ENCODE measurements at places on chromosomes 12 and 14.

DNA sequence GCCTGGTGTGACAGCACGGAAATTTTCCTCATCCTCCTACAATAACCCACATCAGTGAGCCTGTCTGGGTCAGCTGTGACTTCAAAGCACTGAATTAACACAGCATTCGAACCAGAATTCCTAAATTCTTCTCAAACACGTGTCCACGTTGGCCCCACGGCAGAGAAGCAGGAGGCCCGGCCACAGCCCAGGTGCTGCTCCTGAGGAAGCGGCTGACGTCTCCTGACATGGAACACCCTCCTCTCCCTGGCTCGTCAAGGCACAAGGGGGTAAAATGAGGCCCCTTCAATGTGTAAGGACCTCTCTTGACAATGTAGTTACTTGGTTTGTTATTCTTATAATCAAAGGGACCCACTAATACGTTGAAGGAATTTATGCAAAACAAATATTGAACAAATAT lies 156.3 kb upstream of the GSC start:
- no peak for DNase-seq

DNA sequence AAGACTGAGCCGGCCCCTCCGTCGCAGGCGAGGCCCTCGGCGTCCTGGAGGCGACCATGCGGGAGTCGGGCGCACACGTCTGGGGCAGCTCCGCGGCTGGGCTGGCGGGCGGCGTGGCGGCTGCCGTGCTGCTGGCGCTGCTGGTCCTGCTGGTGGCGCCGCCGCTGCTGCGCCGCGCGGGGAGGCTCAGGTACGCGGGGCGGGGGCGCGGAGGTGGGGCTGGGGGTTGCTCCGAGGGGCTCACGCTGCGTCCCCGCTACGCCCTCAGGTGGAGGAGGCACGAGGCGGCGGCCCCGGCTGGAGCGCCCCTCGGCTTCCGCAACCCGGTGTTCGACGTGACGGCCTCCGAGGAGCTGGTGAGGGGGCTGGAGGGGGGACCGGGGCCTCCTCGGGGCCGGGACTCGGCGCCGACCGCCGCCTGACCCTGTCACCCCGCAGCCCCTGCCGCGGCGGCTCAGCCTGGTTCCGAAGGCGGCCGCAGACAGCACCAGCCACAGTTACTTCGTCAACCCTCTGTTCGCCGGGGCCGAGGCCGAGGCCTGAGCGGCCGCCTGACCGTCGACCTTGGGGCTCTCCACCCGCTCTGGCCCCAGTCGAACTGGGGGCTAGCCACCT lies 7.8 kb downstream of the AMN start:
- DNase-seq = no peak

DNA sequence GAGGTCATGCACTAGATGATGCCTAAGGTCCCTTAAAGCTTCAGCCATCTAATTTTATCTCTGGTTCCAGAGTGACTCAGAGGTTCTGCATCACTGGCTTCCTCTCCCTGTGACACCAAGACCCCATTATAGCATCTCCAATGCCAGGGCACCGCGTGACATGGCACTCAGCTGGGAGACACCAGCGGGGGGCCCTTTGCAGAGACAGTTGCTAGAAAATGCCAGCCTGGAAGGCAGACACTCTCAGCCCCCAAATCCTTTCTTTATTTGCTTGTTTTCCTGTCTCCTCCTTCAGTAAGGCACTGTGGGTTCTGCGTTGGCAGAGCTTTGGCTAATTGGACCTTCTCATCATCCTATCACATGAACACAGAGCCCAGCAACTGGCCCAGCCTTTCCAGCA lies 123.5 kb upstream of the VRK1 start:
- DNase-seq = no peak

DNA sequence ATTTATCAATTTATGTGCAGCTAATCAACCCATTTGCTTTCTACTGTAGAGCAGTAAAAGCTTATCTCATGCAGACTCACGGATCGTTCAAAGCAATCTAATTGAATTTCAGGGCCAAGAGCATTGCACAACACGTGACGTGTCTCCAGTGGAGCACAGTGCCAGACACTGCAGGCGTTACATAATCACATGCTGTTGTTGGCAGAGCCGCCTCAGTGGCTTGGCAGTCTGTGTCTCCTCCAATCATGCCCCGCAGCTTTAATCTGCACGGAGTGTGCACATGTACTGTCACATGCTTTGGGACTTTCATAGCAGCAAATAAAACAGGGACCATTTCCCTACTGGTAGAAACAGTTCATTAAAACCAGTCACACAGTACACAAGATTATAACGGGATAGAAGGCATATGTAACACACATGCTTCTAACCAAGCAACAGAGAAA lies 309.3 kb downstream of the ITPR2 start:
- no peak for DNase-seq

- DNase-seq = no peak
These were observed 22.9 kb downstream of the CPSF2 start for GRCh38 chr14:92144708-92145107.

GRCh38 chr14:78951602-78952001 lies 781.4 kb downstream of the NRXN3 start:
- DNase-seq = no peak

DNA sequence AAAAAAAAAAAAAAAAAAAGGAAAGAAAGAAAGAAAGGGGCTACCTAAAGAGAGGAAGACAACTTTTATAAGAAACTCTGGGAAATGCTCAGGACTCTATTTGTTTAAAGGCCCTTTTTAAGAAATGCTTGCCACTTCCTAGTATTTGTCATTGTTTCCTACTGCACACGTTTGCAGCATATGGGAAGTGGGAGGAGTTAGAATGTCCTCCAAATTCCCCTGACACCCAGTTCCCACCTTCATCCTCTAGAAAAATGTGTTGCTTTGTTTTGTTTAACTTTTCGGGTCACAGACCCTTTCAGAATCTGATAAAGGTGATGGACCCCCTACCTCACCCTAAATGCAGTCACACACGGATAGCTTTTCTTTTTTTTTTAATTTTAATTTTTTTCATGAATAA lies 40.8 kb downstream of the NINJ2 start:
- no peak for DNase-seq

DNA sequence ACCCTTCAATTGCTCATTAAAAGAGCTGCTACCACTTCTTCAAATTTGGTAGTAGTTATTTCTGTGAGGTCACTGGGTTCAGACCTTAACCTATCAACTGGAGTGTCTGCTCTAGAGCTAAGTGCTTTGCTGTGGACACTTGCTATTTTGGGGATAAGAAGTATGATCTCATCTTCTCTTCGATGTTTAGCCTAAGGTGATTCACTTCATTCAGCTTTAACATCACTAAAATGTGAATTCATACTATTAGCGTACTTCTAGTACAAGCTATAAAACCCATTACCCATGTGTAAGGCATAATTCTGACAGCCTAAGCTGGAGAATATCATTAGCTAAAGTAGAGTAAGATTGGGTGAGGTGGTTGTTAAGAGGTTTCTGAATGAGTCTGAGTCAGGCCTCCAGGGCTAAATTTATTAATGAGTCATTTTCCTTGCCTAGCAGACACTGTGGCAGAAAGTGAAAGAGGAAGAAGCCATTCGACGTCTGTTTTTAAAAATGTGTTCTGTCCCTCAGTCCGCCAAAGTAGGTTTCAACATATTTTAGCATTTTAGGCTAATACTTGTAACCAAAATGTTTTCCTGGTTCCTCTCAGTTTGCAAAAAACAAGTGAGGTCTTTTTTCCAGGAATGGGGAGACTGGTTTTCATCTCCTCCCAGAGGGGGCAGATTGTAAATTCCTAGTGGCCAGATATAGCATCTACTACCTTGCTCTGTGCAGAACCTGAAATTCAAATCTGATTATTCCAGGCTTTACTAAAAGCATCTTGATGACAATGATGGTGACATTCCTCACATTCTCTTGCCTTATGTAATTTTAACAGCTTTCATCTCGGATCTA lies 103.6 kb downstream of the SSPN start:
- no peak for DNase-seq

GRCh38 chr12:60114169-60114568 lies 518.3 kb downstream of the SLC16A7 start:
- DNase-seq = no peak

DNA sequence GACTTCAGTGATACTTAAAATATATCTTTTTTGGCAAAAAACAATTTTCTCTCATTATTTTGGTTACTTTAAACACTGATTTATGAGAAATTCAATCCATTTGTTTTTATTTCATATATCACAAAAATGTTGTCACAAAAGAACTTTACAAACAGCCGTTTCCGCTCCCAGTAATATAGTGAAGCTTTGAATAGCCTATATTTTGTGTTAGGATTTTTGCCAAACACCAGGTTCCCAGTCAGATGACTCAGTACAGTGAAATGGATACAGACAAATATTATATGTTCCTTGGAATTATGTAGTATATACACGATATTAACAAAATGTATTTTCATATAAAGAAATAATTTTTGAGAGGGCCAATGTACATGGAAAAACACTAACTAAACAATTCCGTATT lies 411.1 kb downstream of the CCER1 start:
- DNase-seq = no peak

- DNase-seq = no peak
These were observed 103.8 kb upstream of the PPM1H start for GRCh38 chr12:63038713-63039100.

DNA sequence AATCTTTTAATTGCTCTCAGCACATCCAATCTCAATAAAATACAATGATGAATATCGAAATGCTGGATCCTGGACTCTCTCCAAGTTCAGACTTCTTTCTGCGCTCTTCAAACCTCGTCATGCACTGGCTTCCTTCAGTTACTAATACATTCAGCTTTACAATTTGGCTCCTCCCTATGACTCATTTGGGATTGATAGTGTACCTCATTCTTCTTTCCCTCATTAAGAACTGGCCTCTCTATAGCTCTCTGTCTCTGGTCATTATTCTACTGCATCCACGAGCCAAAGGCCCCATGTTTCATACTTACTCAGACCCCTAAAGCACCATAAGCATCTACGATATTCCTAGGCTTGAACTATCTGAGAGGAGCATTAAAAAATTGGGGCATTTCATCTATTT lies 4.9 kb downstream of the TSPAN8 start:
- DNase-seq = no peak

DNA sequence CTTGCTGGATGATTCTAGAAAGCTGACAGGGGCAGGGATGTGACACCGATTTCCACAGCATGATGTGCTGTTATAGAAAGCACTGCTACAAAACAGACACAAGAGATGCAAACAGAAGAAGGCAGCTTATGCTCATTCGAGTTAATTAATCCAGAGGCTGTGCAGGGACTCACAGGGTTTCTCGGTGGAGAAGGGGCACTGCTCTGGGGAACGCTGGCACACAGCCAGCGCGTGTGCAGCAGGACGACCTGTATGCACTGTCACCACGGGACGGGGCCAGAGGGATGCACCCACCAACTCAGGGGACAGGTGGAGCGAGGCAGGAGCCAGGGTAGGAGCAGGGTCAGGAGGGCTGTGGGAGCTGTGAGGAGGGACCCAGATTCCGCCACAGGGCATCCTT lies 143.5 kb downstream of the RIMBP2 start:
- no peak for DNase-seq

DNA sequence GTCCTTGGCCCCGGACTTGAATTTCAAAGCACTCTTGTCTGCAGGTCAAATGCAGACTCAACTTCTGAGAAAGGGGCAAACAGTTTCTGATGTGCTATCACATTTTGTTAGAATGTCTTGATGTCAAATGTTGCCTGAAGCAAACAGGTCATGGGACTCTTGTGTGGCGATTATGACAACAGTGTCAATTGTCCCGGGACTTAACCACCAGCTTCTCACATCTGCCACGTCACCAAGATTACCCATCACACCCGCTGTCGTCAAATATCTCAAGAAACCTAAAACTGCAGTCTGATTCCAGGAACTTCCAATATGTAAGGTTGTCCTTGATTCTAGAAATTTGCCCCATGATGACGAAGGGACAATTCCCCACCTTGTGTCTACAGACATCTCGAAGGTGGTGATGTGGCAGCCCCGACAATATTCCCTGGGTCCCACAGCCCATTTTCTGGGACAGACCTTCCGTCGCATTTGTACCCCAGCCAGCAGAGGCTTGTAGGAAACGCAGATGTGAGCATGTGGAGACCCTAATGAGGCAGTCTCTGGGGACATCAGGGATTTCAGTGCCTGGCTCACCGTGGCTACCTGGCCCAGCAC lies 21.3 kb downstream of the LRTM2 start:
- no peak for DNase-seq

DNA sequence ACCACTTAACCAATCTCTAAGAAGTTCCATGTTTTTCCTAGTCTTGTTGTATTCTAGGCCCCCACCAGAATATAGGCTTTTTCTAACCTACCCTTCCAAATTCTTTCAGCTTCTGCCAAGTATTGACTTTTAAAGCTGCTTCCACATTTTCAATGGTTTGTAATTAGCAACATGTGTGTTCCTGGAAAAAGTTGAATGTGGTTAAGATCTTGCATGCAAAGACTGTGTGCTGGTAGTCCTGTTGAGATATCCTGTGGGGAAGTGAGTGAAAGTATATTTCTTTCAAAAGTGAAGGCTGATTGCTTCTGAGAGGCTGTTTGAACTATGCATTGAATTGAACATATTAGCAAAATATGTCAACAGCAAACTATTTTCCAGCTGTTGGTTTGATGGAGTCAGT lies 646 bp upstream of the OR6C4 start:
- no peak for DNase-seq

- DNase-seq = no peak
These were observed 16.1 kb upstream of the PLEKHG6 start for GRCh38 chr12:6294156-6295093.
